ENCODE measurements at places on chromosomes 1 and 21. TPM values are rescaled to one million over a fixed set of nuclear protein-coding genes. Genes with fewer than 3 reads are reported as not detected.
A peak's percentile ranks its signal among the peaks of the same experiment; 100 is the strongest.

DNA sequence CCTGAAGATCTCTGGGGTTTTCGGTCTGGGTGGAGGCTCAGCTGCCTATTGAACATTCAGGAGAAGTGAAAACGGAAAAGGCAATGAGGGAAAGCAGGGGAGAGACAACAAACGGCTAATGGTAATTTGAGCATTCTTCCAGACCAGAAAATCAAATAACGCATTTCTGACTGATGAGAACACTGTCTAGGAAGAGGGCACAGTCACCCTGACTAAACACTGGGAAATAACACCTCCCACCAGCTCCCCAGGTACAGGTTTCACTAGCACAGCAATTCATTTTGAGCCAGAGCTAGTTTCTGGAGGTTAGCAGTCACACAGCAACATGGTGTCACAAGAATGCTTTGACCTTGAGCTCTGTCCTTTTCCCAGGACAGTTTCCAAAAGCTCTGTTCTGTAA, 21.1 kb downstream of the NCF2 start:
- peaks cover 35% of the 10 kb centered on the region for H3K4me1 ChIP-seq
- peak overlapping the region; percentile 69 for H3K27ac ChIP-seq
- H3K27me3 ChIP-seq = no peaks in the 10 kb centered on the region
- no peaks in the 10 kb centered on the region for H3K36me3 ChIP-seq

Gene SYT6
- not detected for total RNA-seq

Gene DYNLT5
- not detected for total RNA-seq

DNA sequence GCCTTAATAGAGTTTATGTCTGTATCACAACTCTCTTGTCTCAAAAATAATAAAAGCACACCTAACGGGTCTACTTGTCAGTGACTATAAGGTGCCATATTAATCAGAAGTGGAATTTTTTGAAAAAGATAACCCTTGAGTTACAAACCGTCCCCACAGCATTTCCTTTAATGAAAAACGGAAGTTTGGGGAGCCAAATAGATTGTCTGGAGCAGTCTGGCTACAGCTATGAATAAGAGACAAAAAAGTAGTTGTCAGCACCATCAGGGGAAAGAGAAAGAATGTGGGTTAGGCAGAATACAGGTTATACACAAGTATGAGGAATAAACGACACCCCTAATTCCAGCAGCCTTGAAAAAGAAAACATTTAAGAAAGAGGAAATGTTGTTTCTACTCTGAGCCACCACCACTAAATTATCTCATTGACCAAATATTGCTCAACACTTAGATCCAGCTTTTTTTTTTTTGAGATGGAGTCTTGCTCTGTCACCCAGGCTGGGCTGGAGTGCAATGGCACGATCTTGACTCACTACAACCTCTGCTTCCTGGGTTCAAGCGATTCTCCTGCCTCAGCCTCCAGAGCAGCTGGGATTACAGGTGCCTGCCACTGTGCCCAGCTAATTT, 29.4 kb upstream of the USP24 start:
- H3K27me3 ChIP-seq = no peaks in the 10 kb centered on the region
- H3K4me3 ChIP-seq = no peak overlapping the region
- H3K4me1 ChIP-seq = peaks cover 5% of the 10 kb centered on the region

Gene OR2T2
- not detected for total RNA-seq

Gene FCRLB
- total RNA-seq = not detected

All from chondrocyte (in vitro differentiated cells).